ENCODE measurements at places on chromosomes 16 and 17.

DNA sequence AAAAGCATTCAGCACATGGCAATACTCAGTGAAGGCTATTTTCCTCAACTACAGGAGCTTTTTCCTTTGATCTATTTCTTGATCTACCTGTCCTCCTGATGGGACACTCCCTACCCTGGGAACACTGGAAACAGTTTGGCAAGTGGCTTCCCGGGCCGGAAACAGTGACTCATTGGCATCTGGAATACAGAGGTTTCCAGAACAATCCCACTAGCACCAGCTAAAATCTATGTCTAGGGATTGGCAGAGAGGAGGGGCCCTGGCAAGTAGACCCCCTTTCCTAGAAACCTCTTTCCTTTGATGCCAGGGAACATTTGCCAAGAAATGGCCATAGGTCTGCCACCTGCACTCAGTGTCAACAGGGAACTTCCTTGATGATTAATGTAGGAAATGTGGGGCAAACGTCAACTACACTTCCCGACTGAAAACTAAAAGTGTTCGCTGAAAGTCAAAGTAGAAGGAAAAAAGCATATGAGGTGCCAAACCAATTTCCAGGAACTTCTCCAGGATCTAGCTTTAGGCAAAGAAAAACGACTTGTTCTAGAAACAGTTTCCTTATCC, 30.4 kb upstream of the FBXW10B start:
- no peak for DNase-seq

DNA sequence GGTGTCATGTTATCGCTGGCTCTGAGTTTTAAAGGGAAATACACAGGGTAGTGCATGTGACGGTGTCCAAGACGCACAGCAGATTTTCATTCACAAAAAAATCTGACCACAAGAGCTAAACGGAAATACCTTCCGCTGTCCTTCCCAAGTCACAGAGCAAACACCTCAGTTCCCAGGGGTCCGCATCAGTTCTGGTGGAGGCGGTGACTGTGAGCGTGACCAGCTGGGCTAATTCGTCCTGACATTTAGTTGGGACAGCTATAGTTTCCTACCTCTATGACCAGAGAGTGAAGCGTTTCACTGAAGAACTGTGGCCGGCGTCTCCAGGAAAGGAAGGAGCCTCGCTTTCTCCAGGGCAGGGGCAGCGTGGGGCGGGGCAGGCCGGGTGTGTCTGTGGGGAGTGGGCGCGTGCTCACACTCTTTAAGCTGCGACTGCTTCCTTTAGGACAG, 10.5 kb upstream of the FASN start:
- no peak for DNase-seq

- no peak for DNase-seq
Observed at GRCh38 chr16:54411544-54411943, 125.0 kb upstream of the IRX3 start.

- DNase-seq = no peak
Observed at GRCh38 chr17:62684179-62684578, 56.7 kb downstream of the MRC2 start.

GRCh38 chr16:57957673-57958392, 13.1 kb downstream of the CNGB1 start:
- DNase-seq = no peak

Data from stimulated activated CD8-positive, alpha-beta memory T cell treated with anti-CD3 and anti-CD28 coated beads, Interleukin-4, amount 100 ng/mL, for 1 hour (primary cell).